ENCODE measurements at places on chromosomes 13 and 19. TPM values are rescaled to one million over a fixed set of nuclear protein-coding genes. Genes with fewer than 3 reads are reported as not detected.

TPM4 gene
- 160 TPM for polyA plus RNA-seq

- DNase-seq, result no peak
Measured at GRCh38 chr13:36418022-36418805, 14.1 kb upstream of the CCNA1 start.

GRCh38 chr19:17104679-17105078 lies 29.1 kb downstream of the MYO9B start:
- DNase-seq, result no peak

DNA sequence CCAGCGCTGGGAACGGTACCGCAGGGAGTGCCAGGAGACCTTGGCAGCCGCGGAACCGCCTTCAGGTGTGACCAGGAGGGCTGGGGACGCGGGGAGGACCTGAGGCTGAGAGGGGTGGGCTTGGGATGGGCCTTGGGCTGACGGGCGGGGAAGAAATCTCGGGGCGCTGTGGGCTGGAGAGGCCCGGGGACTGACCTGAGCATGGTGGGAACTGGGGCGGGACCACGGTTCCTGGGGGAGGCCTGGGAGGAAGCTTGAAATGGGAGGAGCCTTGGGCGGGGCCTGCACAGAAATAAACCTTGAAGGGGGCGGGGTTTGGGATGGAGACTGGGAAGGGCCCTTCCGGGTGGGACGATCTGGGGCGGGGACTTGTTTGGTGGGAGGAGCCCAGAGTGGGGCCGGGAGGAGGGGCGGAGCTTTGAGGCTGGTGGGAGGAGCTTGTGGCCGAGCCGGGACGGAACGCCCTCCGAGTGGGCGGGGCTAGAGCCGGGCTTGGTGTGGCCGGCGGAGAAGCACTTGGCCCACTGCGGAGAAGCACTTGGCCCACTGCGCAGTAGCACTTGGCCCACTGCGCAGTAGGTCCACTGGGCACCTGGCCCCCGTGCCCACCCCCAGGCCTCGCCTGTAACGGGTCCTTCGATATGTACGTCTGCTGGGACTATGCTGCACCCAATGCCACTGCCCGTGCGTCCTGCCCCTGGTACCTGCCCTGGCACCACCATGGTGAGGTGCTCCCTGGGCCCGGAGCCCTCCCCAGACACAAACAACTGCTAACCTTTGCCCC lies 2.8 kb downstream of the GIPR start:
- peak; percentile 93 for DNase-seq

DNA sequence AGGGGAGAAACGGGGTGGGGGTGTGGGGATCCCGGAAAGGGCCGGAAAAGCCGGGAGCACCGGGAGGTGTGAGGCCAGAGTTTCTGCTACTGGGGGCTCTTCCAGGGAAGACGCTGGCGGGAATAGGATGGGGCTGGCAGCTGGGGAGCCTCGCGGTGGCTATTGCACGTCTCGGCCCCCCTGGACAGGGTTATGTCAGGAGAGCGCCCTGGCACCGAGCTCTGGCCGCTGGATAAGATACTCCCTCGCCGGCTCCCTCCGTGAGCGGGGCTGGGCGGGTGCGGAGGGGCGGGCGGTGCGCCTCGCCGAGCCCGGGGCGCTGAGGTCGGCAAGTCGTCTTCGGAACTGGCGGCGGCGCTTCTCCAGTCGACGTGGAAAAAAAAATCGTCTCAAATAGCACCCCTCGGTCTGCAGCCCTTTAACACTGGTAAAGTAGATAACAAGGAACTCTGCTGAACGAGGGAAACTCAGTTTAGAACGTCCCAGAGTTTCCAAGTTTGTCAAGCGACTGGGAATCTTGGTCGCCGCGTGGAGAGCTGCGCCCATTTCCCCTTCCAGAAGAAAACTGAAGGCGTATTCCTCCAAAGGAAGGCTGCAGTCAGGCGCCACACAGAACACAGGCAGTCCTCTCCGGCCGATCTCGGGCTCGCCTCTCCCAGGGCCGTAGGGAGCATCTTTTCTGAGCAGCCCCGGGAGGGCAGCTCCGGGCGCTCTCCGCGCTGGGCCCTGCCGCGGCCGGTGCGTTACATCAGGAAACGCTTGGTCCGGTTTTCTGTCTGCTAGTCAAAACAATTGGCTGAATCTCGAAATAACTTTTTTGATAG lies 115.1 kb downstream of the KCNRG start:
- DNase-seq, result no peak

GRCh38 chr19:531753-532560 lies at the start of gene CDC34:
CDC34 (plus strand) TSS chr19:531760; CDS start chr19:531932, 172 bp downstream.
- DNase-seq, result no peak

GRCh38 chr19:12664406-12665280 lies 1.9 kb downstream of the MAN2B1 start:
- DNase-seq, result peak; percentile 88

- DNase-seq, result no peak
Measured at GRCh38 chr19:42378225-42379215, 11.6 kb downstream of the CNFN start.

- no peak for DNase-seq
Measured at GRCh38 chr19:2354670-2355069, 5.4 kb upstream of the TMPRSS9 start.

- DNase-seq, result no peak
Measured at GRCh38 chr13:33262997-33263396, 22.6 kb downstream of the STARD13 start.

DNA sequence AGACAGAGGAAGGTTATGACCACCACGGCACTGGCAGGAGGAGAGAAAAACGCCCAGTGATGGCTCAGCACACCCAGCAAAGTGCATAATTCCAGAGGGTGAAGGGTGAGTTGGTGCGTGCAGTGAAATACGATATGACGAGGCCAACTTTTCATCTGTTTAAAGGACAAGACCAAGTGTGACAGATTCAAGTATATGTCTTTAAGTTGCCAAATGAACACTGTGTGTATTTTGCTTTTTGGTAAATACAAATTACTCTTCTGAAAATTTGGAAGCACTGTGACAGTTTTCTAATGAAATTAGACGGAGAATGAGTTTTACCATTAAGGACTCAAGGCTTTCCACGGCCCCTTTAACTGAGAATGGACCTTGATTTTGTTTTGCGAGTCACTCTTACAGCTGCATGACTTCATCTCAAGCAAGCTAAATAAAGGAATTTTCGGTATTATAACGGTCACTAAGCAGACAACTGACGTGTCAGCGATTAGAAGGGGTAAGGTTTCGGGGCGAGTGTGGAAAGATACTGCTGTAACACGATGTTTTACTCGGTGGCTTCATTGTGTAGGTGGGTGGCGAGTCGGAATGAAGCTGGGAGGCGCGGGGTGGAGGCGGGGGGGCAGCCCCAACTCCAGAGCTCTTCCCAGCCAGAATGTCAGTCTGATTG lies 22.8 kb downstream of the COL4A2 start:
- DNase-seq, result no peak

- DNase-seq, result no peak
Measured at GRCh38 chr19:45876161-45876410, 9.9 kb downstream of the IRF2BP1 start.

GRCh38 chr19:1173845-1174809 lies at the start of gene SBNO2:
SBNO2 (minus strand) TSS chr19:1174268; CDS start chr19:1154276, 19,992 bp downstream.
- DNase-seq, result peak; percentile 100

SKA3 gene
- 32.3 TPM for polyA plus RNA-seq

DNA sequence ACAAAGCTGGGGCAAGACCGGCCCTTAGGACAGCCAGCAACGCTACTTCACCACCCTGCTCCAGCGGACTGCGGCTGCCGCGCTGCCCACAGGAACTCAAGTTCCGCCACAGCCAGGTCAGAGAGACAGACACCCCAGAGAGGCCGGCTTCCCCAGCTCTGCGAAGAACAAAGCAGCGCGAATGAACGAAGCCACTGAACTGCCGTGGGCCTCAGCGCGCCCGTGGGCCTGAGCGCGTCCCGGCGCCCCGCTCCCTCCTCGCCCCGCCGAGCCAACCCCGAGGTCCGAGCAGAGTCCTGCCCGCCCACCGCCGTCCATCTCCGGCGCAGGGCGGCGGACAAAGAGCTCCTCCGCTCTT lies 158.4 kb downstream of the RNF17 start:
- DNase-seq, result no peak

ZNF682 gene
- polyA plus RNA-seq, result 4.3 TPM

DNA sequence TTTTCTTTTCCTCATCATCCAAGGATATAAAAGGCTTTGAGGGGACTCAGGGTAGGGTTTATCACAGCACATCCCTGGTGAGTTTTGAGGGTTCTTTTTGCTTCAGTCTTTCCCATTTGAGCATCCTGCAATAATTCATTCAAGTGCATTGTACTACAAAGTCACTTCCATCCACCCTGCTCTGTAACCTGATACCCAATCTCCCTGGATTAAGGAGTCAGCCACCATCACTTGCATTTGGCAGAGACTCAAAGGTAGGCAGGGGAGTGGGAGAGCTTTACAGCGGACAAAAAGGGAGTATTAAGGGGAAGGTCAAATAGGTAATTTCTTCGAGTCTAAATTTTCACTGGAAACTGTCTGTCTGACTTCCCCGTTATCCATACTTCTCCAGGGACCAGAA lies 216.1 kb upstream of the TMTC4 start:
- DNase-seq, result no peak

- DNase-seq, result no peak
Measured at GRCh38 chr19:46426506-46427162, 2.1 kb downstream of the PNMA8C start.

CADM4 gene
- polyA plus RNA-seq, result 13.5 TPM

- no peak for DNase-seq
Measured at GRCh38 chr19:50739132-50739913, 16.2 kb downstream of the CLEC11A start.

- DNase-seq, result no peak
Measured at GRCh38 chr19:28290963-28291657, 921.8 kb downstream of the UQCRFS1 start.

DNA sequence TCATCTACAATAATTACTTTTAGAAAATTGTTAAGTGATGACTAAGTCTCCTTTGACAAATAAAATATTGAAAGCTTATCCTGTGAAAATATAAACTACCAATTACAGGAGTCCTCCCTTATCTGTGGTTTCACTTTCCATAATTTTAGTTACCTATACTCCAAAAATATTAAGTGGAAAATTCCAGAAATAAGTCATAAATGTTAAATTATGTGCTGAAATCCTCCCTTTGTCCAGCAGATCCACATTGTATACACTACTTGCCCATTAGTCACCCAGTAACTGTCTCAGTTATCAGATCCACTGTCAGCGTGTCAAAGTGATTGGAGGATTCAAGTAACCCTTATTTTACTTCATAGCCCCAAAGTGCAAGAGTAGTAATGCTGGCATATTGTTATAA lies 98.1 kb downstream of the SERP2 start:
- no peak for DNase-seq

- no peak for DNase-seq
Measured at GRCh38 chr13:39210961-39211534, 172.8 kb downstream of the NHLRC3 start.

- DNase-seq, result no peak
Measured at GRCh38 chr13:21050288-21051197, 10.8 kb downstream of the LATS2 start.

MCF2L gene
- polyA plus RNA-seq, result 15.9 TPM

CALR3 gene
- not detected for polyA plus RNA-seq

ZNF135 gene
- 7.9 TPM for polyA plus RNA-seq
